Lung microvascular endothelial cell (primary cell): ENCODE measurements at places on chromosomes 1 and 21.
A peak's percentile ranks its signal among the peaks of the same experiment; 100 is the strongest.

- no peak for DNase-seq
Observed at GRCh38 chr1:81443288-81443687, 357.4 kb upstream of the ADGRL2 start.

DNA sequence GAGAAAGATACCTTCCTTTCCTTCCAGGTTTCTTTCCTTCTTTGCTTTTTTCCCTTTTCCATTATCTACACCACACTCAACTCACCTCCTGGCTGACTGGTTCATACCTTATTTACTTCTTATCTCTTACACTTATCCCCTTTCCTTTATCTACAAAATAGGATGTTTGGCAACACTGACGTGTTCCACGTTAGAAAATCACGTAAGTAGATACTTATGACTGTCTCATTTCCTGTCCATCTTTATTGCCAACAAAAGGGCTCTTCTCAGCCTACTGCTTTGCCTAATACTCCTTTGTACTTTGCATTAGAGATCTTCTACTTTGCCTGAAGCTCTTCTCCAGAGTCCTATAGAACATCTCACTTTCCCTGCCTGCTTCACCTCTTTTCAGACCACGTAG, 25.1 kb downstream of the SYNJ1 start:
- peak; percentile 43 for DNase-seq

GRCh38 chr21:38228115-38228514, 28.7 kb upstream of the KCNJ15 start:
- DNase-seq = no peak

DNA sequence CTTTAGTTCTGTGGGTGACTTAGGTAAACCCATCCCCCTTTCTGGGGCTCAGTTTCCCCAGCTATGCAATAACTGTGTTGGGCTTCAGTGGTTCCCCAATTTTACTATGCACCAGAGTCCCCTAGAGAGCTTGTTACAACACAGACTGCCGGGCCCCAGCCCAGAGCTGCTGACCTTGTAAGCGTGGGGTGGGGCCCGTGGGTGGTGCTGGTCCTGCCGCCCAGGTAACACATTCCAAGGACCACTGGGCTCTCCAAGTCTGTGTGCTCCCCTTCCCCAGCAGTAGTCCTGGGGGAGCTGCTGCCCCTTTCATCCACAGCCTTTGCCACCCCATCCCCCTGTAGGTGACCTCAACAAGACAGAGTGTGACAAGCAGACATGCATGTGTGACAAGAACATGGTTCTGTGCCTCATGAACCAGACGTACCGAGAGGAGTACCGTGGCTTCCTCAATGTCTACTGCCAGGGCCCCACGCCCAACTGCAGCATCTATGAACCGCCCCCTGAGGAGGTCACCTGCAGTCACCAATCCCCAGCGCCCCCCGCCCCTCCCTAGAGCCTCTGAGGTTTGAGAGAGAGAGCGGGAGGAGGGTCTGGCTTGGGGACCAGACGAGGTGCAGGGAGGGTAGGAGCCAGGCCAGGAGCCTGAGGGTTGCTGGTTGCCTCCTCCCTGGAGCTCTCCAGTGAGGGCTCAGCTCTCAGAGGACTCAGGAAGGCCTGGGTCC, 8.9 kb downstream of the PLA2G2F start:
- DNase-seq = no peak

- DNase-seq = no peak
Observed at GRCh38 chr1:234536741-234537140, 57.8 kb upstream of the TARBP1 start.

- DNase-seq = no peak
Observed at GRCh38 chr21:26087223-26087918, 83.2 kb downstream of the APP start.

- peak; percentile 52 for DNase-seq
Observed at GRCh38 chr1:230067419-230067870, 407 bp downstream of the GALNT2 start.

DNA sequence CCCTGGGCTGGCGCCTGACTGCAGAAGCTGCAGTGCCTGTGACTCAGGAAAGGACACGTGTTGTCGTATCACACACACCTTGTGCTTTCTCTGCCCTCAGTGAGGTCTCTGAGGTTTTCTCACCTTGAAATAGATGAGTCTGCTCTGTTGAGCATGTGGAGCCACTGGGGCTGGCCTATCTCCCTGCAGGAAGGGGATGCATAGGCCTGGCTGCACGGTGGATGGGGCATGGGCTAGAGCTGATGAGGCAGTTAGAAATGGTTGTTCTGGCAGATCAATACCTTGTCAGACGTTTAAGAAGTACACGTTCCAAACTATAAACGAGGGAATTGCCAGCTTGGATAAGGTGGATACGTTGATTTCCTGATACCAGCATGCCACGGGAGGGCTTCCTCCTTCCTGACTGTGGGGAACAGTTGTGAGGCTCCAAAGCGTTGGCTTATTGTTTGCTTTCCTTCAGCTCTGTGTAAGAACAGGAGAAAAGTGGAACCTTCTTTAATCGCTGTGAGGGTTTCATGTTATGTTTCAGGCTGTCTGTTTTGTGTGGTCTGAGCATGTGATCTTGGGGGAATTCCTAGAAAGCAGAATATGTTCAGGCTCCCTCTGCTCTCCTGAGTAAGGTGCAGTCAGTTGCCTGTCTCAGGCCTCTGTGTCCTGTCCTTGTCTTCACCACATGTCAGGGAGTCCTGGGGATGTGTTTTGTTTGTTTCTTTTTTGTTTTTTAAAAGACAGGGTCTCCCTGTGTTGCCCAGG, 44.8 kb downstream of the PCNT start:
- DNase-seq = no peak

DNA sequence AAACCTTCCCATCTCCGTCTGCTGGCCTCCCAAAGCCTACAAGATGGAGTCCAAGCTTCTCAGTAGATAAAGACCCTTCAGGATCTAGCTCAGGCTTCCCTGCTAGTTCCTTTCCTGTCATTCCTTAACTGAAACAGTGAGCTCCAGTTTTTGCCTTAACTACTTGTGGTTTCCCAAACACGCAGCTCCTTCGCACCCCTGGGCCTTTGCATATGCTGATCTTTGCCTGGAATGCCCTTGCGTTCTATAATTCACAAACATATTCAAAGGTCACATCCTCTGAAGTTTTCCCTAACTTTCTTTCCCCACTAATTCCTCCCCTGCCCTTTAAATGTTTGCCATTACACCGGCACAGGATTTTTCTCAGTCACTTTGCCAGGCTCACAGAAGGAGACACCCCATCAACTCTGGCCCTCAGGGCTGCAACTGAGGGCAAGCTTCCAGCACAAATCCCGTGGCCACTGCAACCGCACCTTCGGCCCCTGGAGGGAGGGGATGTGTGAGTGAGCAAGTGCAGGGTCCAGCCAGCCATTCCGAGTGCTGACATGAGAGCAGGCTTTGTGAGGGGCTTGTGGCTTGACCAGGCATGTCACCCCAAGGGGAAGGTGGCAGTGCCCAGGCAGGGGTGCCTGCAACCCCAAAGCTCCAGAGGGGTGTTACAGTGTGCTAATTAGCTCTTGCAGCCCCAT, 41.3 kb downstream of the RAB3B start:
- DNase-seq = no peak

GRCh38 chr21:39690454-39690853, 54.5 kb upstream of the IGSF5 start:
- no peak for DNase-seq

GRCh38 chr1:10948463-10948775, 64.0 kb upstream of the TARDBP start:
- no peak for DNase-seq

DNA sequence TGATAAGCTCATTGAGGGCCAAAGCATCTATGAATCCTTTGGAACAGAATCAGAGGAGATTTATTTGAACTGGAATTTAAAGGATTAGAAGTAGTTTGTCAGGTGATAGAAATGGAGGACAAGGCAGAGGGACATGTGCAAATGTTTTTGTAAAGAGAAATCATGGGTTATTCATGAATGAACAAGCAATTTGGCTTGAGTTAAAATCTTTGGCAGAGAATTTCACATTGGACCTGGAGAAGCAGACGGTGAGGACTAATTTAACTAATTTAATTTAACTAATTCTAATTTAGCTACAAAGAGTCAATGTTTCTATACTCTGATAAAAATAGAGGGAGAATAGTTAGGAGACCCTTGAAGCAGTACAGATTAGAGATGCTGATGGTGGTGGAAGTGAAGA, 36.3 kb downstream of the SNX7 start:
- no peak for DNase-seq

GRCh38 chr1:175976865-175977642, 230.0 kb downstream of the COP1 start:
- DNase-seq = no peak

- no peak for DNase-seq
Observed at GRCh38 chr1:14118691-14119485, 418.9 kb downstream of the PRDM2 start.

GRCh38 chr1:157087030-157087429, 12.6 kb downstream of the ETV3L start:
- DNase-seq = no peak

DNA sequence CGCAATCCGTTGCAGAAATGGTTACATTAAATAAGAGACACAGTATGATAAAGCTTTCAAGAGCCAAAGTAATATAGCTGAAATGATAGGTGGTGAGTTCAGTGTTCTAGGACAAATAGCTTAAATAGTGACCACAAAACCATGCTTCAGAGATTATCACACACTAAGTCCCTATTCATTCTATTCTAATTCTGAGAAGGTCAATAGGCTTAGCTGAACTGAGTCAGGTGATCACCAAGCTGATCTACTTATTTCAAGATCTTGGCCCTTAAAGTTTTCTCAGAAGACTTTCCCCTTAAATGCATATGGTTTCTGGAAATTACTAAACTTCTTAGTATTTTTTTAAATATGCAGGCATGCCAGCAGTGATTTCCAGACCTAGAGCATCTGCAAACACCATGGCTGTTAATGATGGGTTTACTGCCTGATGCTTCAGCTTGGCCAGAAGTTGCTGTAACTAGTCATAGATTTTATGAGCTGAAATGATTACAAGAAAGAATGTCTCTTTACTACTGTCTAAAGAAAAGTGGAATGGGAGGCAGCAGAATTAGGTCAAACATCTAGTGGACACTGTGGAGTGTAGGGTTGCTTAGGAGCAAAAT, 242.9 kb downstream of the ST6GALNAC3 start:
- no peak for DNase-seq

GRCh38 chr1:160996178-160996577, 24.8 kb downstream of the F11R start:
- DNase-seq = peak; percentile 91

DNA sequence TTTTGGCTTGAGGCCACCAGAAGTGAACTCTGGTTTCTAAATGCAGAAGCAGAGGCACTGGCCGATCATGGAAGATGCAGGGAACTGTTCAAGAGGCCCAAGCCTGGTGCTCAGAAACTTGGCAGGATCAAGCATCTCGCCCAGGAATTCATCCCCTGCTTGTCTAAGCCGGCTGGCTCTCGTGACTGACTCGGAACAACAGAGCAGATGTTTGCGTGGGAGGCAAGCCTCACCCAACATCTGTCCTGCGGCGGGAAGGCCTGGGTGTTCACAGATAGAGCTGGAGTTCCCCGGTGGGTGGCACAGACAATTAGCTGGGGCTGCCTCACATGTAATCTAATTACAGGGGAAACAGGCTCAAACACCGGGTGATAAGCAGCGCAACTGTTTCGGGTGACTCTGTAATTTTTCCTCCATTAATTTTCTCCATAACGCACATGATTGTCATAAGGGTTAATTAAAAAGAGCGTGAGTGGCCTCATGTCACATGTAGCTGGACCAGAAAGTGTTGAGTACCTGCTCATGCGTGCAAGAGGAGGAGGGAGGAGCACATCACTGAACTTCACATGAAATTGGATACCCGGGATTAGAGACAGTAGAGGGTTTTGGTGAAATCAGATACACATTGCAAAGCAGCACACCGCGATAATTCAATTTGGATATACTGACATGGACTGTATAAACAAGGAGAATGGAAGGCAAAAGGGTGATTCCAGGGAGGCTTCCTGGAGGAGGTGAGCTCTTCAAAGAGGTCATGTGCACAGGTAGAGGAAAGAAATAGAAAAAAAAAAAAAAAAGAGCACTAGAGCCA, 180.0 kb downstream of the ETS2 start:
- DNase-seq = peak; percentile 52

DNA sequence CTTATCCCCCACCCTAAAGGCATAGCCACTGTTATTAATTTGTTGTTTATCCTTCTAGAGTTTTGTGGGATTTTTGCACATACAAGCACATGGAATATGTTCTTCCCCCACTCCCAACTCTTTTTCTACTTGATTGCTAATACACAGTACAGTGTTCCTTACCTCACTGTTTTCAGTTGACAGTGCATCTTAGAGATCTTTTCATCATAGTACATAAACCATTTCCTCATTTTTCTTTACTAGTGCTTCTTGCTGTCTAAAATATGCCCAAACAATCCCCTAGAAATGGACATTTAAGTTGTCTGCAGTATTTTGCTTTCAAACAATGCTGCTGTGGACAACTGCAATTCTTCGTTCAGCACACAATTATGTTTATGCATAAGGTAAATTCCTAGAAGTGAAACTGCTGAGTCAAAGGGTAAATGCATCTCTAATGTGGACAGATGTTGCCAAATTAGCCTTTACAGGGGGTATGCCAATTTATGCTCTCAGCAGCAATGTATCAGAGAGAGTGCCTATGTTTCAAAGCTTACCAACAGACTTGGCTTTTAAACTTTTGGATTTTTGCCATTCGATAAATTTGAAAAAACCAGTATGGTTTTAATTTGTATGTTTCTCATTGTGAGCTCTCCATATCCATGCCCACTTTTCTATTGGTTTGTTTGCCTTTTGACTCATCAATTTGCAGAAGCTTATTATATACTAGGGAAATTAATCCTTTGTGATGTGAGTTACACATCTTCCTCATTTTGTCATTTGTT, 132.6 kb downstream of the MRPS6 start:
- DNase-seq = no peak

- DNase-seq = peak; percentile 85
Observed at GRCh38 chr1:10210841-10211804, 753 bp downstream of the KIF1B start.

DNA sequence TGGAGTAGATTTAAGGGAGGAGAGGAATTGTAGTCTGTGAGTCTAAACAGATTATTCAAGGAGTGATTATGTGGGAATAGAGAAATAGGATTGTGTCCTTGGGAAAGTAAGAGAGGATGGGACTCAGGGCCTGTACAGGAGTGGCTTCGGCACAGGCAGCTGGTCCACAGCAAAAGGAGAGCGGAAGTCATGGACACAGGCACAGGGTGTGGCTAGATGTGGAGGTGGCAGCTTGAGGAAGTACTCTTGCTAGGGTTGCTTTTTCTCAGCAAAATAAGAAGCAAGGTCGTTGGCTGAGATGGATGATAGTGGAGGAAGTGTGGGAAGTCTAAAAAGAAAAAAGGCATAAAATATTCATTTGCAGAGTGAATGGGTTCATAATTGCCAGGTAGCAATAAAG, 18.5 kb upstream of the ZNF648 start:
- DNase-seq = no peak

- DNase-seq = no peak
Observed at GRCh38 chr1:30511563-30511962, 211.8 kb downstream of the MATN1 start.

DNA sequence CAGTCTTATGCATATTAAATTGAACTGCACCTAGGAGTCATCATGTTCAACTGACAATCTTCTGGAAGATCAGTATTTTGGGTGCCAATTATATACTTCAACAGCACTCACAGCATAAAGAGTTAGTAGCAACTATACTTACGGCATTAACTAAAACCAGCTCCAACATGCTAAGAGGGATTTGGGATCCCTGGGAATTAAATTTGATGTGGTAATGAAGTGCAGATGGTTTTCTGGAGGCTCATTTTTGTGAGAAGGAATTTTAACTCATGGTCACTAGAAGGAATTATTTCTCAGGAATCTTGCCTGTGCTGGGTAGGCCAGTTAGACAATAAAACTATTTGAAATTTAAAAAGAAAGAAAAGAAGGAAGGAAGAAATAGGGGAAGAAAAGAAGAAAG, 18.3 kb downstream of the IFI44 start:
- DNase-seq = no peak
